AG08396 (cell line): ENCODE measurements at places on chromosomes 6 and 20.

GRCh38 chr6:169868458-169868857, 117.0 kb downstream of the ERMARD start:
- DNase-seq, result no peak

- no peak for DNase-seq
These were observed 98.1 kb downstream of the MYLK4 start for GRCh38 chr6:2652611-2653010.

DNA sequence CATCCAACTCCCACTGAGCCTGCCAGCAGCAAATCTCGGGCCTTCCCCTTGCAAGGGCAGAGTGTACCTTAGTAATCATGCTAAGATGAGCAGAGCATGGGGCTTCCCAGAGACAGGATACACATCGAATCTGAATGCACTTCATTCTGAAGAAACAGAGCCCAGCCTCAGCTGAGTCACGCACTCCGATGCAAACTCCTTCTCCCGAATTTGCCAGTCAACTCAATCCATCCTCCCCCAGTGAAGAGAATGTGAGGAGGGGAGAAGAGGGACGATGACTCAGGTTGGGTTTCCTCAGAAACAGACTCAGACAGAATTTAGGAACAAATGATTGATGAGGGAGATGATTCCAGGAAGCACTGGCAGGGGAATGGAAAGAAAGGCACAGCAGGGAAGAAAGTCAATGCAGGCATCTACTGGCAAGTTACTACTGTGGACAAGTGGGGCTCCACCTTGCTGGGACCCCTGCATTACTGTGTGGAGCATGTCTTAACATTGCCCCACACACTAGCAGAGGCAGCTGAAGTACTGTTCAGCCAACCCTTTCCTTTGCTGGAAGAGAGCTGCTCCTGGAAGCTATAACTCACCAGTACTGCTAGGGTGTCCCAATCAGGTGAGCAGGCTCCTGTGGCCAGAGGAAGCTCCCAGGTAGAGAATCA, 251.6 kb downstream of the ADGB start:
- DNase-seq, result no peak

GRCh38 chr20:40773376-40773775, 84.3 kb upstream of the MAFB start:
- DNase-seq, result no peak

DNA sequence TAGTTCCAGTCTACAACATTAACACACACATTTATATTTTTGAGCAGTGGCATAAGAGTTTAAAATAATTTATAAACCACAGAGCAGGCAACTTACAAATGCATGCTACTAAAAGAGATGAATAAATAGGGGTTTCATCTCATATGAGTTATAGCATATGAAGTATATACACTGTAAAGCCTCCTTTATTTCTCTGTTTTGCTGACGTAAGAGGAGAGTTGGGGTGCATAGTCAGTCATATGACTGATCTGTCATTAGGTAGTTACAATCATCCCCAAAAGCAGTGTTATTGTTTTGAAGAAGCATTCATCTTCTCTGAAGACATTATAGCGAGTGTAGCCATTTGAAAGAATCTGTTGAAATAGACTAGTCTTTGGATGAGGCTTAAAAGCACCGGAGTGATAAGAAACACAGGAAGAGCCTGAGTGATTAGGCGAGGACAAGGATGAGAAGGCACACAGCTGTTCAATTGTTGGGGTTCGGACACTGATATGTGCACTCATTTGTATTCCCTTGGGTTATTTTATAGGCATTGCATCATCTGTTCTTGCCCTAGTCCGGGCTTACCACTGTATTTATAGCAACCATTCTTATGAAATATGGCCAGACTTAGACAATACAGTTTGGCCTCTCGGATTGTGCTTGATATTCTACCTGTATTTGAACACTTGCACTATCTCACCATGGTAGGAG, 325.7 kb downstream of the SAMD5 start:
- DNase-seq, result no peak

DNA sequence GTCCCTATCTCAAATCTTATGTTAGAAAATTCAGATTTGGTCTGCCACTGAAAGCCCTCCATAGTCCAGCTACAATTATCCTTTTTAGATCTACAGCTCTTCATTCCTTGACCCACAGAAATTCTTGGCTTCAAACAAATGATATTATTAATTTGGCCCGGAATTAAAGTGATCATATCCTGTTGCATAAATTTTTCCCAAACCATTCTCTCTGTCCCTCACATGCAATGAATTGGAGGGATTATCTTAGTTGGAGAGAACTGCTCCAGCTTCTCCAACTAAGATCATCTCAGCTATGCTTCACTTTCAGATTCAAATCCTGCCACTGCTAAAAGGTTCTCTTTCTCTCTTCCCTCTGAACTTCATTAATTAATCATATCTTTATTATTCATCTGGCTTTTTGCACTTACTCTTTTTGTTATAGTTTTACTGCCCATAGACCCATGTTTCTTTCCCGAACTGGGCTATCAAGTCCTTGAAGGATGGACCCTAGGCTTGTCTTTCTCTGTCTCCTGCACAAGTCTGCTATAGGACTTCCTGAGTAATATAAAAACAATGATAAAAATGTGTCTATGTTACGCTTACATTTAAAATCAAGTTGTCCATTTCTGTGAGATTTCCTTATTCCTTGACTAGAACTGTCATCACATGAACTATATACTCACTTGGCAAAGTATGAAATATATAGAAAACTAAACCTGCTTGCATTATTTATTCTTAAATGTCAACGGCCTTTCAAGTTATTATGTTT, 493.9 kb upstream of the MARCKS start:
- DNase-seq, result no peak

- DNase-seq, result peak; percentile 87
These were observed 87.8 kb downstream of the DHX35 start for GRCh38 chr20:39049684-39050554.

GRCh38 chr6:7050872-7051779, 56.6 kb upstream of the RREB1 start:
- peak; percentile 62 for DNase-seq

GRCh38 chr6:73747289-73747688, 51.3 kb downstream of the CD109 start:
- no peak for DNase-seq

DNA sequence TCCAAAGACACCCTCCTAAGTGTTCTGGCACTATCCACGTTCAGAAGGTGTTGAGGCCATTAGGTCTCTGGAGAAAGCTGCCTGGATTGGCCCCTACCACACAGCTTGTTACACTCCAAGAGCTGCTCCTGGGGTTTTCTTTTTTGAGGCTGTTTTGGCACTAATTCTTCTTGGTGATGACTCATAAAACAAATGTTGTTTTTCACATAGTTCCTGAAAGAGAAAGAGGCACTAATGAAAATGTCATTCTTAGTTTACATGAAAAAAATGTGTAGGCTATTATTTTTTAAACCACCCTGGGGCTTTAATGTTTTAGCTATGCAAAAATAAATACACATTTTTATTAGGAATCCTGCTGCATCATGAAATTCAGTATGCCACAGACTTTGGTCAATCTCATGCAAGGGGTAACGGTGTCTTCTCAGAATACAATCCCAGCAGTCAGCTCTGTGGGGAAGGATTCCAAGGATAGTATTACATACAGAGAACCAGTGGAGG, 38.1 kb downstream of the TBPL1 start:
- DNase-seq, result peak; percentile 43

DNA sequence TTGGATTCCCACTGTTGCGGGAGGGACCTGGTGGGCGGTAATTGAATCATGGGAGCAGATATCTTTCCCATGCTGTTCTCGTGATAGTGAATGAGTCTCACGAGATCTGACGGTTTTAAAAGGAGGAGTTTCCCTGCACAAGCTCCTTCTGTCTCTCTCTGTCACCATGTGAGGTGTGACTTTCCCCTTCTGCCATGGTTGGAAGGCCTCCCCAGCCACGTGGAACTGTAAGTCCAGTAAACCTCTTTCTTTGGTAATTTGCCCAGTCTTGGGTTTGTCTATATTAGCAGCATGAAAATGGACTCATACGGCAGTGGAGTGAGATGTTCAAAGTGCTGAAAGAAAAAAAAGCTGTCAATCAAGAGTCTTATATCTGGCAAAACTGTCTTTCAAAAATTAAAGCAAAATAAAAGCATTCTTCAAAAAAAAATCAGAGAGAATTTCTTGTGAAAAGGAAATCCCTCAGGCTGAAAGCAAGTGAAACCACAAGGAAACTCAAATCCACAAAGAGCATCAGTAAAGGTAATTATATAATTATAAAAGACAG, 15.5 kb upstream of the KIF25 start:
- DNase-seq, result no peak

DNA sequence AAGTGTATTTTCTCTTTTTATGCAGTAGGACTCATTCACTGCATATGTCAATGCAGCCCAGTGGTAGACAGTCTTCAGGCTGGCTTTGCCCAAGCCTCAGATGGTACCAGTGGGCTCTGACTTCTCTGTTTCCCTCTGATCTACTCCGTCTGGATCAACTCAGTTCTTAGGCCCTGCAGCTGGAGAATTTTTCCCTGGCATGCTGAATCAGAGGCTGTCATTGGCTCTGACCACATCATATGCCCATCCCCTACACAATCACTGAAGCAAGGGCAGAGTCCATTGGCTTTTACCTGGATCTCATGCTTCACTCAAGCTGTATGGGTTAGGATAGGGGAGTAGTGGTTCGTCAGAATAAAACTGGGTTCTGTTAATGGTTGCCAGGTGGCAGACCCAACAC, 57.8 kb downstream of the KIZ start:
- peak; percentile 16 for DNase-seq

DNA sequence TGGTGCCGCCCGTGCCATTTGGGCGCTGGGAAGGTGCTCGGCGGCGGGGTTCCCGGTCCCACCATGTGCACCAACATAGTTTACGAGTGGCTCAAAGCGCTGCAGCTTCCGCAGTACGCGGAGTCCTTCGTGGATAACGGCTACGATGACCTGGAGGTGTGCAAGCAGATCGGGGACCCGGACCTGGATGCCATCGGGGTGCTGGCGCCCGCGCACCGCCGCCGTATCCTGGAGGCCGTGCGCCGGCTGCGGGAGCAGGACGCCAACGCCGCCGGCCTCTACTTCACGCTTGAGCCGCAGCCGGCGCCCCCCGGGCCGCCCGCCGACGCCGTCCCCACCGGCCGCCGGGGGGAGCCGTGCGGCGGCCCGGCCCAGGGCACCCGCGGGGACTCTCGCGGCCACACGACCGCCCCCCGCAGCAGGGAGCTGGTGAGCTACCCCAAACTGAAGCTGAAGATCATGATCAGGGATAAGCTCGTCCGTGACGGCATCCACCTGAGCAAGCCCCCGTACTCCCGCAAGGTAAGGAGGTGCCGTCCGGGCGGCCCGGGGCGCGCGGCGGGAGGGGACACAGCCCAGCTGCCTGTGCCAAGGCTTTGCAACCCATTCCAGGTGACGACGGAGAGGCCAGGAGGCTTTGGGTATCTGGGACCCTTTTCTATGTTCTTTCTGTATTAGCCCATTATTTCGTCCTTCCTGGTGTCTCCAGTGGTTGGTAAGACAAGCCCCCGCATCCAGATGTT, 547 bp downstream of the SAMD5 start:
- peak; percentile 34 for DNase-seq
